ENCODE measurements at places on chromosomes 1 and 21.

DNA sequence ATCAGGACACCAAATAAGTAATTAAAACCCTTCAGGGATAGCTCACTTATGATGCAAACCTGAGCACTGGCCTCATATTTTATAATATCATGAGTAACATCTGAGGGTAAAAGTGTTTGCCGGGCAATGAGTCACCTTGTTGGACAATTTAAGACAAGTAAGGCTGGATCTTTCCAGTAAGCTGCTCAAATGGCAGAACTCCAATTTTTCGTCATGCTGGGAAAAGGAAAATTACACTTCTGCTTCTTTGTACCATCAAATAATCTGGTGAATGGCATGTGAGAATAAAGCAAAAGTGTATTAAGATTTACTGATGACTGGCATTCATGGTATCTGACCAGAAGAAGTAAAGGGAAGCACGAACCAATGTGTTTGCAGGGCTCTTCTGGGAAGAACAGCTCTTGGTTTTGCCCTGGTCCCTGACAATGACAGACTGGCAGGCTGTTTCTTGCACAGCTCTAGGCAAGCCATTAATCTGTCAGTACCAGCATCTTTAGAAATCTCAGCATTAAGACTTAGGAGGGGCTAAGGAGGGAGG is 392.2 kb downstream of the VAV3 start:
- no peak for DNase-seq

DNA sequence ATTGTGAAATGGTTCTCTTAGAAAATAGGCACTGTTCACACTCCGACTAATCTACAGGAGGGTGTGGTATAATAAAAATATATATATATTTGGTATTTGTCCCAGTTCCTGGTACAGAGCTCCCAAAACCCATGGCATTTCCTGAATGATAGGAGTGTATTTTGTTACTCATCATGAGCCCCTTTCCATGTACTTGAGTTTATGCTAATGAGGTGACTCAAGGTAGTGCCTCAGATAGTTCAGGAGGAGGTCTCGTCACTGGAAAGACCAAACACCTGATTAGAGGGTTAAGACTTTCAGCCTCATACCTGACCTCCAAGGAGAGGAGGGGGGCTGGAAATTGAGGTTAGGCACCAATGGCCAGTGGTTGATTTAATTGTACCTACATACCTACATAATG is 57.9 kb downstream of the TTC3 start:
- no peak for DNase-seq

- no peak for DNase-seq
Observed at GRCh38 chr1:230149751-230150584, 82.9 kb downstream of the GALNT2 start.

GRCh38 chr1:224064150-224064549 is 49.8 kb upstream of the FBXO28 start:
- DNase-seq, result no peak

DNA sequence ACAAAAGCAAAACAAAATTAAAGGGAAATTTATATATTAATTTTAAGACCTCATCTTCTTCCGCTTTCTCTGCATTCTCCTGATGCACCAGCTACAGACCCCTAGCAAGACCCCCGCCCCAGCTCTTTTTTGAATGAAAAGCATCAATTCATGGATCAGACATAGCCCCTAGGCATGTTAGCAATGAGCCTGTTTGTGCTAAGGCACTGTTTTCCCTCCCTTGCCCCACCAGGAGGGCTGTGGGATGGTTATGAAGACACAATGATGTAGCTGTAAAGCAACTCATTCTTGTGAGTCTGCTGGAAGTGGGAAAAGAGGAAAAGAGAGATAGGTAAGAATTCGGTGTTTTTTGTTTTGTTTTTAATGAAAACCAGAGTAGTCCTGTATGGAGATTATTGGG is 88.5 kb upstream of the ZBTB18 start:
- no peak for DNase-seq

DNA sequence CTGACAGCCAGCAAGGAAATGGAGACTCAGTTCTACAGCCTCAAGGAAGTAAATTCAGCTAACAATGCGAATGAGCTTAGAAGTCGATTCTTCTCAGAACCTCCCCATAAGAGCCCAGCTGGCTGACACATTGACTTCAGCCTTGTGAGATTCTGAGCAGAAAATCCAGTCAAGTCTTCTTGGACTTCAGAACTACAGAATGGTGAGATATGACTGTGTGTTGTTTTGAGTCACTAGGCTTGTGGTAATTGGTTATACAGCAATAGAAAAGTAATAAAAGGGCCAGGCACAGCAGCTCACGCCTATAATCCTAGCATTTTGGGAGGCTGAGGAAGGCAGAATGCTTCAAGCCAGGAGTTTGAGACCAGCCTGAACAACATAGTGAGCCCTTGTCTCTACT is 161.8 kb upstream of the IVNS1ABP start:
- DNase-seq, result no peak

DNA sequence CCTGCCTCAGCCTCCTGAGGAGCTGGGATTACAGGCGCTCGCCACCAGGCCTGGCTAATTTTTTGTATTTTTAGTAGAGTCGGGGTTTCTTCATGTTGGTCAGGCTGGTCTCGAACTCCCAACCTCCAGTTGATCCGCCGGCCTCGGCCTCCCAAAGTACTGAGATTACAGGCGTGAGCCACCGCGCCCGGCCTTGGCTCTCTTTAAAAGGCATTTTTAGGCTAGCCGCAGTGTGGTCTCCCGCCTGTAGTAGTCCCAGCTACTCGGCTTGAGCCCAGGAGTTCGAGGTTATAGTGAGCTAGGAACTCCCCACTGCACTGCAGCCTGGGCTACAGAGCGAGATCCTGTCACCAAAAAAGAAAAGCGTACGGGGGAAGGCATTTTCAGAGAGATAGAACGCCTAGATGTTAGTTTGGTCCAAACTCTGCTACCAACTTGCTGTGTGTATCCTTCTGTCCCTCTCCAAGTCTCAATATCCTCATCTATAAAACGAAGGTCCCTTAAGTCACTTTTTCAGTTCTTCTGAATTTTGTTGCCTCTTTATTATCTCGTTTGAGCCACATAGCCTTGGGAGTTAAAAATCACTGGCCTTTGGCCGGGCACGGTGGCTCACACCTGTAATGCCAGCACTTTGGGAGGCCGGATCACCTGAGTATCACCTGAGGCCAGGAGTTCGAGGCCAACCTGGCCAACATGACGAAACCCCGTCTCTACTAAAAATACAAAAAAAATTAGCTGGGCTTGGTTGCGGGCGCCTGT is 734 bp downstream of the MED18 start:
- DNase-seq, result no peak

DNA sequence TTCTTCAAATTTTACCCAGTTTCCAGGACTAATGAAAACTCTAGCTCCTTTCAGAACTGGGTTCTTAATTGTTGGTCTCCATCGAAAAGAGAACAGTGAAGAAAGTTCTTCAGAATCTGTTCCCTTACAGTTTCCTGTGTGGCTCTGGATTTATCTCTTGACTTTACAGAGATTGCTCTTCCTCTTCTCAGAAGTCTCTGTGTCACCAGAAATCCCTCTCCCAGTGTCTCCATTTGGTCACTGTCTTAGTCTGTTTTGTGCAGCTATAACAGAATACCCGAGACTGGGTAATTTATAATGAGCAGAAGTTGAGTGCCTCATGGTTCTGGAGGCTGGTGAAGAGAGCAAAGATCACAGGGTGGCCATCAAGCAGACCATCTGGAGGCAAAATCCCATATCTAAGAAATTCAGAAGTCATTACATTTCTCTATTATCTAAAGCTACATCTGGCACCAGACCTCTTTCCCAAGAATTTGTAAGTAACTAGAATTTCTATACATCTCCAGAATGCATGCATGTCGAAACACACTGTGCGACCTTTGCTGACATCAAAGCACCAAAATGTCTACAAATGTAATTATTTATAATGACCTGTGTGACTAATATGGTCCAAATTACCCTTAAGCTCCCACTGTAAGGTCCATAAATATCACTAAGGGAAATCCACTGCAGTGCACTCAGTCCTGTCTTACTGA is 65.4 kb upstream of the KRTAP19-8 start:
- DNase-seq, result no peak

DNA sequence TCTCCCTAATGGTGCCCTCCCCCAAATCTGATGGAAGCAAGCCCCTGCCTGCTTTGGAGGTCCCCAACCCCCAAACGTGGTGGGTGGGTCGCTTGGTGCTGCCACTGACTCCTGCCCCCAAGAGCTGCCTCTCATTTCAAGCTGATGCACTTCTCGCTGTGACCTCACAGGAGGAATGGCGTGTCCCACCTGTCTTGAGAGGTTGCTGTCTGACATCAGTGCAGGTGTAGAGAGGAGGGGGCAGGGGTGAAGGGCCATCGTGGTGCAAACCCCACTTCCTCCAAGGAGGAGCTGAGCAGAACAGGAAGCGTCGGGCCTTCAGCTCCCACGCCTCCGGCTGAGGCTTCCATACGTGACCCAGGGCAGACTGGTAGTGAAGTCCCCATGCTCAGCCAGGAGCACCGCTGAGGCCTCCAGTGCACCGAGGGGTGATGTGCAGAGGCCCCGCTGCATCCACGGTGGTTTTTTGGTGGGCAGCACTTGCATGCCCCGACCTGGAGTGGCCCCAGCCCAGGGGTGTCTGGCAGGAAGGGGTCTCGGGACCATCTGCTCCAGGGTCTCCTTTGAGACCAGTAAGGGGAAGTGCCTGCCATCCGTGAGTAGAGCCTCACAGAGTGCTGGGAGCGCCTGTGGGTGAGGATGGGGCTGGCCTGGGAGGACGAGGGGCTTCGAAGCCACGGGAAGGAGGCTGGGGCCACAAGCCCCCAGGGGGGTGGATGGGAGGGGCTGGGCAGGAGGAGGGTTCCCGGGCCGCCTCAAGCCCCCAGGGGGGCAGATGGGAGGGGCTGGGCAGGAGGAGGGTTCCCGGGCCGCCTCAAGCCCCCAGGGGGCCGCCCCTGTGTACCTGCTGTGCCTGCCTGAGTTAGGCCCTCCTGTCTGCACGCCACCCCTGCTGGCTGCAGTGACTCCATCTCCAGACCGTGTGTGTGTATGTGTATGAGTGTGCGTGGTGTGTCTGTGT is 39.8 kb downstream of the WDR4 start:
- no peak for DNase-seq

DNA sequence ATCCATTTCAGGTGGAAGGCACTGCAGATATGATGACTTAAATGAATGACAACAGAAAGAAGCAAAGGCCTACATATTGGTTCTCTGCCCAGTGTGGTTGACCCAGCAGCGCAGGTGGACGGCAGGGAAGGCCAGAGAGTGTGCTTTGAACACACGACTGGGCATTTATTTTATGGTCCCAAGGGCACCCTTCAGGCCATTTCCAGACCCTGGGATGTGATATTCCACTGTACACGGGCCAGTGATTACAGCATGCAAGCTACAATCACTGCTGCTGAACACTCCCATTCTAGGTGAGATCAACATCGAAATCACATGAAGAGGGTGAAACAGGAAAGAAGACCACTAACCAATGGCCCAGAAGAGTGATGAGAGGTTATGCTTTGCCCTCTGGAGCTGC is 33.8 kb downstream of the PCNX2 start:
- no peak for DNase-seq

Measured in immature natural killer cell (primary cell).